Stimulated activated CD8-positive, alpha-beta memory T cell treated with anti-CD3 and anti-CD28 coated beads, Interleukin-15, amount 100 ng/mL, for 48 hours (primary cell): ENCODE measurements at places on chromosomes 1 and 21.
A peak's percentile ranks its signal among the peaks of the same experiment; 100 is the strongest.

- DNase-seq = no peak
These were observed 115.3 kb downstream of the RUNX1 start for GRCh38 chr21:34933609-34934335.

DNA sequence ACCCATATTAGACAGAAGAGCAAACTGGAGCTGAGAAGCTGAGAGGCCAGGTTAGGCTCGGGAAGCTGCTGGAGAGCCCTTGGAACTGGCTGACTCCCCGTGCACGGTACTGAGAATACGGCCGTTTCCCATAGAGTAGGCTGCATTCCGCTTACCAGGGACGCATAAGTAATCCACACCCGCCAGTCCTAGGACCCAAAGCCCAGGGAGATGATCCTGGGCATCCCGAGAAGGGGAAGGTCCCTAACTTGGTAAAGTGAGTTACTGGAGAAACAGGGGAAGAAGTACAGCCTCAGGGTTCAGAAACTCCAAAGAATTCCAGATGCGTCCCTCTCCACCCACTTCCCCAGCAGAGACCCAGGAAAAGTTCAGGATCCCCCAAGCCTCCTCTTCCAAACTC lies 1.3 kb downstream of the LRRC38 start:
- no peak for DNase-seq

GRCh38 chr21:35609263-35609662 lies 451.1 kb downstream of the SETD4 start:
- DNase-seq = no peak

DNA sequence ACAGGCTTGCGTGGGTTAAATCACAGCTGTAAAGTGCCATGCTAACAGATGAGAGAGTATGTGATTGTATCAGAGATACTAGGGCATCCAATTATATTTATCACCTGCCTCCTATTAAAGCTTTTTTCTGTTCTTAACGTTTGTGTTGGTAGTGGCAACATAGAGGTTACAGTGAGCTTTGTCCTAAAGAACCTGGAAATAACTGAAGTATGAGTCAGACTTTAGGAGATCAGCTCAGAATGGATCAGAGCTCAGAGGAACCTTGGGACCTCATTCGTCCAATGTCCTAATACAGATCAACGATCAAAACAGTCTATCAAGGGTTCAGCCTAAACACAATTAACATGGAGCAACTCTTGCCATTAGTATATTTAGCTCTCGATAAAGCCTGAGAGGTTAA lies 81.0 kb downstream of the RGS7 start:
- DNase-seq = no peak

- DNase-seq = no peak
These were observed 4.9 kb downstream of the SKI start for GRCh38 chr1:2232916-2233438.

GRCh38 chr1:51792864-51793263 lies 85.7 kb downstream of the NRDC start:
- no peak for DNase-seq

GRCh38 chr1:95311014-95311413 lies 77.0 kb downstream of the RWDD3 start:
- DNase-seq = no peak

DNA sequence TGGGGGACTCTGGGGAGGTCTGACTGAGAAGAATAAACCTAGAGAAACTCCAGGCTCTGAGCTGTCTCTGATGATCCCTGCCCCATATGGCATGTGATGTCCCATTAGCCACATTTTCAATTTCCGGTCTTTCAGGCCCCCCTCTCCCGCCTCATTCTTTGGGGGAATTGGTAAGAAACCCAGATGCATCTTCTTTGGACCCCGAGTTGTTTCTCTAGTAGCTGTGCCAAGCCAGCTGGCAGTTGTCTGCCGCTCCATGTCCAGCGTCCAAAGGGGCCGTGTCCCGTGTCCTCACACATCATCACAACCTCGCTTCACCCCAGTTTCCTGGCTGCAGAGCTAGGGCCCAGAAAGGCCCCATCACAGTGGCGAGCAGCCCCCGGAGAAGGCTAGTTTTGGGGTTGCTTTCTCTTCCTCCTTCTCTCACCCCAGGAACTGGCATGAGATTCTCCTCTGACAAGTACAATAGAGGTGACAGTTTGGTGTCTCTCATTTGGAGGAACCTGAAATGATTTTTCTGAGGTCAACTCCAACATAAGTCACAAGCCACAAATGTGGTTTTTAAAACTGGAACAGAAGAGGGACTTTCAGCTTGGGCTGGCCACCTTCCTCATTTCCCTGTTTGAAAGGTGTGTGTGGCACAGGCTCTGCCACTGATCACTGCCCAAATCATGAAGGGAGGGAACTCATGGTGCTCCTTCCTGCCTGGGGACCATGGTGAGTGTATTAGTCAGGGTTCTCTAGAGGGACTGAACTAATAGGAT lies 6.4 kb upstream of the GPR157 start:
- no peak for DNase-seq

GRCh38 chr1:157806431-157807149 lies 13.3 kb downstream of the FCRL1 start:
- no peak for DNase-seq

DNA sequence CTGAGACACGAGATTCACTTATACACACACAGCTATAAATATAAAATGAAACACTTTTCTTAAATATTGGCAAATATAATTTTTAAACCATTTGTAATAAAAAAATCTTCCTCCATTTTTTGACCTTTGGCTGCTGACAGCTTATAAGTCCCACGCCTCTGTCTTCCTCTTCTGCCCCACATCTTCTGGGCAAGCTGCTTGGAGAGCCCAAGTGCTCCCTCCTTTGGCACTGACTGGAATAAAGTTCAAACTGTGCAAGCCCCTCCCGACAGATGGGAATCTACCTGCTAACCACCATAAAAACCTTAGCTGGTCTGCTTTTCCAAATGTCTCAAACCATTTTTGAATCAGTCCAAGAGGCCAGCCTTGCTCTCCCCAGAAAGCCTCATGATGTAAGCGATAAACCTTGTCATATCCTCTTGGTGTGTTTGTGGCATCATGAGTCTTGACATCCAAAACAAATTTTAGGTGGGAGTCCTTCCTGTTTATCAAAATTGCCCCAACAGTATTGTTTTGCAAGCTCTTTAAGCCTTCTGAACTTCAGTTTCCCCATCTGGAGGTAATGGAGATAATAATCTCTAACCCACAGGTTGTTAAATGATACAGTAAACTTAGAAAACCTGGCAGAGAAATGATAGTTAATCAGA lies 99.8 kb downstream of the SNX7 start:
- DNase-seq = no peak

- no peak for DNase-seq
These were observed 9.2 kb upstream of the COL6A1 start for GRCh38 chr21:45972353-45972715.

- no peak for DNase-seq
These were observed 1.0 kb downstream of the ZBTB48 start for GRCh38 chr1:6580593-6581409.

- no peak for DNase-seq
These were observed 482 bp downstream of the TM2D1 start for GRCh38 chr1:61724506-61724812.

DNA sequence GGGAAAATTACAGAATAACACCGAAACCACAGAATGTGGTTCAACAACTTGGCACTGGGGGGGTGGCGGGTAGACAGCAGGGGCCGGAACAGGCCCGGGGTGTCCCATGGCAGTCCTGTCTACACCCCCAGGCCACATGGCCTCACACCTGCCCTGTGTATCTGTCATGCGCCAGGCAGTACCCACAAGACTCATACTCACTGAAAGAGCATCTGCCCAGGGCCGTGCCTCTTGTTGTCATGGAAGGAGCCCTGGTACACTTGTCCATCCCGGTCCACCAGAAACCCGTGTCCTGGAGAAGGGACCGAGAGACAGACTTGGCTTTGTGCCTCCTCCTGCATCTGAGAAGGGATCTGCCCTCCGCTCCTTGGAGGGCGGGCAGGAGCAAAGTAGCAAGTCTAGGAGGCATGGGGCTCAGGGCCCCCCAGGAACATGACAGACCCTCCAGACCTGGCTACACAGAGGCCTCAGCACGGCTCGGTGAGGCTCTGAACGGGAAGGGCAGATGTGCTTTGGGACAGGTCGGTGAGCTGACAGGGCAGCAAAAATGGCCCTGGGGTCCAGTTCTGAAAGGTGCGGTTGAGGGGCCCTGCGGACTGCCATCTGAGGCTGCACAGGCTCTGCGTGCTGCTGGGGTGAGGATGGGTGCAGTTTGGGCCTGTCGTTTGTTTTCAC lies 5.6 kb downstream of the MORN1 start:
- no peak for DNase-seq

DNA sequence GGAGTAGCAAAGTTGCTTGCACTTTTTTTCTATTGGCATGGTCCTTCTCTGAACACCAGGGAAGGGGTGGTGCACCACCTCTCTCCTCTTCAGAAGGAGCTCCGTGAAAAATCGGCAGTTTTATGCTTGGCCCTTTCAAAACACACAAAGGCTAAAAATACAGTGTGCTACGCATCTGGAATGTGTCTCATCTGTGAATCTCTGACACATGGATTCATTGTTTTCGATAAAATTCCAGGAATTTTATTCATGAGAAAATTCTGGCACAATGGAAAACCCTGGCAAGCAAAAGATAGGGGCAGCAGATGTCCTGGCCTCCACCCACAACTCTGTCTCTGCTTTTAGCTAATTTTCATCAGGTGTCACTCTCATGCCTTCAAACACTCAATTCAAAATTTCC lies 42.9 kb downstream of the ERG start:
- no peak for DNase-seq

GRCh38 chr1:36922071-36922470 lies 112.2 kb downstream of the GRIK3 start:
- DNase-seq = no peak

DNA sequence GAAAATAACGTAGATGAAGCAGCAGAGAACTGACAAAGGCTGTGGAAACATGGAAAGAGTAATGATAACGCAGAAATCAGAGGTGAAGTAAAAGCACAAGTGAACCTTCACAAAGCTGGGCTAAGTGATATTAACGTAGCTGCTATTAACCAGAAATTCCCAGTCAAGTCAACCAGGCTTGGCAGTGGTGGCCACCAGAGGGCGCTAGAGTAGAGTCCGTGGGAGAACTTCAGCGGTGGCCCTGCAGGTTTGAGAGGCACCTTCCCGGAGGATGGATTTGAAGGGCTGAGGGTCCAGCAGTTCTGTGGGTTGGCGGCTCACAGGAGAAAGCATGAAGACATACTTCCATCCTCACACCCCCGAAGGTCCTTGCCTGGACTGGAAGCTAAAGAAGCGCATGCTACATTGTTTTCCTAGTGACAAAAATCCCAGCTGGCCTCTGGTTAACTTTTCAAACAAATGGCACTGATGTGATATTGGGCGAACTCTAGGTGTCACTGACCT lies 81.7 kb upstream of the ZNF648 start:
- peak; percentile 70 for DNase-seq

DNA sequence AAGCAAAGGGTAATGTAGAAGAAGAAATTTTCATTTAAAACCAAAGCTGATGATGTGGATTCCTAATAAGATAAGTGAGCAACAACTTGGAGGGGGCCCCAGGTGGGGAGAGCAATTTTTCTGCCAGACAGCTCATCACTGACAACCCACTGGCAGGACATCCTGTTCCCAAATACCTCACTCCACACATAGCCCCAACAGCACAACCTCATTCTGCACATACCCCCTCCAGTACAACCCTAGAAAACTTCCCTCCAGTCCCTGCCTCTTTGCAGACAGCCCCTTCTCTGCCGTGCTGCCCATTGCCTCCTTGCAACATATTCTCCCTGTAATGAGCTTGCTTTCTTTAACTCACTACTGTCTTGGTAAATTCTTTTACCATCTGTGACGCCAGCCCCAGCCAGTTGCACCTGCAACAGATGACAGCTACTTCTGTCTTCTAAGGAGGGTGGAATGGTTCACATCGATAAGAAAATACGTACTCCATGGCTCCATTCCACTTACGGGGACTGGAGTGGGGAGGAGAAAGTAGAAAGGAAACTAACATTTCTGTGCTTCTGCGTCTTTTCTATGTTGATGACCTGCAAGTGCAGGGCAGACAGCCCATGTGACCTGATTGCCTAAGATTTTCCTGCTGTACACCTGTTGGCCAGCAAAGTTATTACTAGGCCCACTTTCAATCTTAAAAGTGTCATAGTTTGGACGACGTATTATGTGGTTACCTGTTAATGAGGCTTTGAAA lies 14.7 kb downstream of the RHEX start:
- DNase-seq = no peak

GRCh38 chr1:193553564-193553963 lies 367.2 kb upstream of the B3GALT2 start:
- DNase-seq = no peak

DNA sequence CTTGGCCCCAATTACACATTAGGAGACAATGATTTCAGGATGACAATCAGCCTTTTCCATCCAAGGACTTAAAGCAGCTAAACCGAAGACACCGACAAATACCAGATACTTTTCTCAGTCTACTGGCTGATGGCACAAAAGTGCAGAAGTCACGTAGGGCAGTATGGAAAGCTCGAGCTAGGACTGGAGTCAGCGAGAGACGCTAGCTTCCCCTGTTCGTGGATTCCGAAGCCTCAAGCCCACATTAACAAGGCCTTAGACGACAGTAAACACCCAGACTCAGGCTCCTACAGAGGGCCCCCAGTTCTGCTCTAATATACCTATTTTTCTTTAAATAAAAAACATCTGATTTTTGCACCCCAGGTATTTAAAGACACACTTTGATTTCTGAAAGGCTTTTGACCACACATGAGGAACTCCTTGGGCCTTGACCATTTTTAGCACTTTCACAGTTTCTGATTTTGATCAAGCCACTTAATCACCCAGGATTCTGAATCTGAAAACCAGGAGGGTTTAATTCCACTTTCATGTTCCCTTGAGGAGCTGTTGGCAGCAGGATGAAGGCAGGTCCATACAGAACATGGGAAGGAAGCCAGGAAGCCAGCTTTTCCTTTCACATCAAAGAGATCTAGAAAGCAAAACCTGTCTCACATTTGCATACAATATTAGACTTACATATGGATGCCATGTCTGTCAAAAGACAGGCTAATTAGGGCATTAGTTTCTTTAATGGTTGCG lies 204.1 kb downstream of the GABPA start:
- no peak for DNase-seq

- no peak for DNase-seq
These were observed 114.1 kb downstream of the LHX4 start for GRCh38 chr1:180343921-180344769.

DNA sequence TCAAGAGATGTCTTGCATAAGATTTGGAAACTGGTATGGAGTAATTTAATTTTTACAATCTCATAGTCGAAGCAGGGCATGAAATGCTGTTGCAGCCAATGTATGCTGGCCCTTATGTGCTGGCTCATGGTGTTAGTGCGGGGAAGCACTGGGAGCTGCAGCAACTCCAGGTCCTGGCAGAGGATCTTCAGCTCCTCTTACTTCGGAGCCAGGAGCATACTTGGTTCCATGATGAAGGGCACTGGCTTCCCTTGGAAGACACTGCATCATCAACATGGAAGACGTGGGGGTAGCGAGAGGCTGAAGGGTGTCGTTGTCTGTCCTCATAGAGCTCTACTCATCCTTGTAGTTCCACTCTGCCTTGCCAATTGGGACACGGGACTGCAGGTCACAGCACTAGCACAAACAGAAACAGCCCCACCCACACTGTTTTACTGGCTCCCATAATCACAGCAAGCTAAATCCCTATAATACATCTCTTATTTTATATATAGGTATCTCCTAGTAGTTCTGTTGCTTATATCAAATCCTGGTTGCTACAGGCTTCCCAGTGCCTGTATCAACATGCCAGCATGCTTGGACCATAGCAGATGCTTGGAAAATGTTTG lies 22.4 kb downstream of the PLA2G2D start:
- DNase-seq = no peak
